ENCODE measurements at places on chromosomes 6 and 20. TPM values are rescaled to one million over a fixed set of nuclear protein-coding genes. Genes with fewer than 3 reads are reported as not detected.

Gene WFDC10B
- not detected for total RNA-seq

Gene CYP39A1
- total RNA-seq = 3.4 TPM

Gene PHF20
- 12.9 TPM for total RNA-seq

GRCh38 chr6:84271061-84271716 lies 43.7 kb upstream of the CEP162 start:
- no peak for DNase-seq

DNA sequence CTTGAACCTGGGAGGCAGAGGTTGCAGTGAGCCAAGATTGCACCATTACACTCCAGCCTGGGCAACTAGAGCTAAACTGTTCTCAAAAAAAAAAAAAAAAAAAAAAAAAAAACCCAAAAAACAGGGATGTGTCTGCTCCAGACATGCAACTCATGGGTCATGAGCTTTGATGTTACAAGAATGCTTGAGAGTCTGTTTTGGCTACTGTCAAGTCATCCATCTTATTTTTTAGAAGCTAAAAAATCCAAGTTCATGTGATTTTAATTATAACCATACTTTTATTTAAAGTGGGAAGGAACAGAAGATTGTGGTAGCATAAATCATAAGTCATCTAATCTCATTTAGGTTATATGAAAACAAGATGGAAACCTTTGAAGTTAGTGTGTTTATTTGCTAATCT lies 120.6 kb downstream of the PDE7B start:
- no peak for DNase-seq
